Stimulated activated CD4-positive, alpha-beta T cell treated with anti-CD3 and anti-CD28 coated beads, Interleukin-1b, Interleukin-23, amount 100 ng/mL, for 1 hour (primary cell): ENCODE measurements at places on chromosomes 2 and 18.

DNA sequence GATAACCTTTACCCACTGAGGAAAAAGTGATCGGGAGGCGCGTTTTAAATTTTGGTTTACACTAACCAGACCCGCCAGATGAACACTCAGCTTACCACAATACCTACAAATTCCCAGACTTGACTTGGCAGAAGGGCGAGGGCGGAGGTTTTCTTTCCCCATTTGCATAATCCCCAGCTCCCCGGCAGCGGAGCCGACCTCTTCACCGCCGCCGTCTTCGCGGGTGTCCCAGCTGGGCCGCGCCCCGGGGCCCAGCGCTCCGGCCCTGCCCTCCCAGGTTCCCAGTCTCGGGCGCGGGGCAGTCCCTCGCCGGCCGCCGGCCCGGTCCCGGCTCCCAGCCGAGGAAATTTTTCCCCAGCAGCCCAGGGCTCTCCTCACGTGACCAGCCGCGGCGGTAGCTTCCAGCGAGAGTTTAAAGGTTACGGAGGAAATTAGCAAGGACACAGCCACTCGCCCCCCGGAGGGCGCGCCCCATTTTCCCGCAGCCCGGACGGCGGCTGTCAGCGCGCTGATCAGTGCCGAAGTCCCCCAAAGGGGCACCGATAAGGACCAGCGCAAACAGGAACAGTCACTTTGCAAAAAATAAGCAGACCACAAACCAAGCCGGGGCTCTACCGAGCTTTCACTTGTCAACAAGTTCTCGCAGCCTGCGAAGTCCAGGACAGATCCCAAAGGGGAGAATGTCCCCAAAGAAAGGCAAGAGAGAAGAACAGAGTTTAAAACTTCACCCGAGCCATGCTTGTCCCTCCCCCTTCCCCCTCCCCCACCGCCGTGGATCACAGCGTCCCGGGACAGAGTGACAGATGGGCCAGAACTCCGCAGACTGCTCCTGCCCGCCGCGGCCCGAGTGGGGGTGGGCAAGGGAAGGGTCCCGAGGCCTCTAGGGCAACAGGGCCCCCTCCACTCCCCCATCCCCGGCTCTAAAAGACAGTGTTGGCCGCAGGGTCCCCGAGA is 1.3 kb upstream of the PRKCE start:
- peak; percentile 49 for DNase-seq

DNA sequence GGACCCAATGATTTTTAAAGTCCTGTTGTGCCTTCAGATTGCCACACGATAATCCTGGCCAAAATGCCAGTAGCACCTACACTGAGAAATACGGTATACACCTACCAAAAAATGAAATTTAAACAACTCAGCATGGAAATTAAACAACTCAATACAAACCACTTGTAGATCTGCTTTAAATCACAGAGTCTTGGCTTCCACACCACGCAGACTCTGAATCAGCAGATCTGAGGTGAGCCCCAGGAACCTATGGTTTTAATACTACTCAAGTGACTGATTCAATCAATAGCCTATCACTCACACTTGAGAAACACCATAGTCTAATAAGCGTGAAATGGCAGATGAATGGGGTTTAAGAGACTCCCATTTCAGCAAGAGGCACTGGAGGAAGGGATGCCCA is 46.9 kb downstream of the MAP4K3 start:
- DNase-seq = no peak

DNA sequence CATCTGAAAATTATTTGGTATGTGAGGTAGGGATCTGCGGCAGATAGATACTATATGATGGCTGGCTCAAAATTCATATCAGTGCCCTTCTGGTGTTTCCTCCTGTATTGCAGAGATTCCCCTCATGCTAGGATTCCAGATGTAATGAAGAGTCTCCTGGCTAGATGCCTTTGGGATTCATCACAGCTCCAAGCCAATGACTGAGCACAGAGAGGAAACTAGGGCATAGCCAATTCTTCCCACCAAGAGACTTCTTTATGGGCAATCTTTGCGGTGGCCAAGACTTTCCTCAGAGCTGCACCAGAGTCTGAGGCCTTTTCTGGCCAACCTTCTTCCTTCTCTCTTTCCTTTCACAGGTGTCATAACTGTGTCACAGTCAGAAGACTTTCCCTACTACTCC is 25.5 kb upstream of the CIB4 start:
- DNase-seq = no peak

DNA sequence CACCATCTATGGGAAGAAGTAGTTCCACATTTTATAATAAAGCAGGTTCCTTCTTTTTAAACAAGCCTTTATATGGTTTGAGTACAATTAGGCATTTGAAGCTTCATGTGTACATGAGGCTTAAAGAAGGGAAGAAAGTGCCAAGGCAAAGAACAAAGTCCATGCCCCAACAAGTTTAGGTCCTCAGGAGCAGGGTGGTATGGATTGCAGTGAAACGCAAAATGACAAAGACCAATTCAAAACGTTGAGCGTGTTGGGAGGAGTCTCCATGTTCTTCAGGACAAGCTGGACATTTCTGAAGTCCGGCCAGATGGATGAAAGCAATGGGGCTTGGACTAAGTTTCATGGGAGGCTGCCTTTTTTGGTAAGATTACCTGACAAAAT is 78.8 kb upstream of the FZD5 start:
- DNase-seq = no peak

DNA sequence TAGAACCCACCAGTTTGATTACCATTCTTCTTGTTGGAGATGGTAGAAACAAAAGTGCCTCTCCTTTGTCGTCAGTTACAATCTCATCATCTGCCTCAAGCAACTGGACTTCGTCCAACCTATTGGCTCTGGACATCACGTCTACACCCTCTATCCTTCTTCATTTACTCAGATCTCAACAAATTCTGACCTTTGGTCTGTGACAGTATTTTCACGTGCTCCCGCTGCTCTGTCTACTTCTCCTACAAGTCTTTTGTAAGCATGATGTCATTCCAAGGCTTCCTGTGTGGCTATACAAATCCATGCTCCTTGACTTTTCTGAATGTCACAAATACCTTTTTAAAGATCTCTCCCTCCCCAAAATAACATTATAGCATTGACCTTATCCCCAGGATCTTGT is 43.0 kb upstream of the PID1 start:
- DNase-seq = no peak

GRCh38 chr2:65175894-65176530 is 46.1 kb upstream of the RAB1A start:
- no peak for DNase-seq

GRCh38 chr2:127768775-127769479 is 42.0 kb downstream of the WDR33 start:
- DNase-seq = no peak

DNA sequence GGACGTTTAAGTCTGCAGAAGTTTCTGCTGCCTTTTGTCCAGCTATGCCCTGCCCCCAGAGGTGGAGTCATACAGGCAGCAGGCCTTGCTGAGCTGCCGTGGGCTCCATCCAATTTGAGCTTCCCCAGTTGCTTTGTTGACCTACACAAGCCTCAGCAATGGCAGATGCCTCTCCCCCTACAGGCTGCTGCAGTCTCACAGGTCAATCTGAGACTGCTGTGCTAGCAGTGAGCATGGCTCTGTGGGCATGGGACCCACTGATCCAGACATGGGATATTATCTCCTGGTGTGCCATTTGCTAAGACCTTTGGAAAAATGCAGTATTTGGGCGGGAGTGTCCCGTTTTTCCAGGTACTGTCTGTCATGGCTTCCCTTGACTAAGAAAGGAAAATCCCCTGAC is 726.0 kb downstream of the ERBB4 start:
- no peak for DNase-seq

DNA sequence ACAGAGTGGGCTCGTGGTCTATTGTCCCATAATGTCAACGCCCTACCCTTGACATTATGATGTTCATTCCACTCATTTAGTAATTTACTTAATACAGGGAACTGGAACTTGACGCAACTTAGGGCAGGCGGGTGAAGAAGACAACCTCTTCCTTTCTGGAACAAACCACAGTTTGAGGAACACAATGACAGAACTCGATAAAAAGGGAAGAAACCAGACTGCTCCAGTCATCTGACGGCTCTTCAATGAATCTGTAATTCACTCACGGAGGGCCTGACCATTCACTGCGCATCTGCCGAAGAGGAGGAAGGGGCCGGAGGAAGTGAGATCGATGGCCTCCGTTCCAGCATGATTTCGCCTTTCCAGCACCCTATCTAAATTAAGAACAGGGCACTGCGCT is 83.2 kb downstream of the BCL2 start:
- DNase-seq = no peak

DNA sequence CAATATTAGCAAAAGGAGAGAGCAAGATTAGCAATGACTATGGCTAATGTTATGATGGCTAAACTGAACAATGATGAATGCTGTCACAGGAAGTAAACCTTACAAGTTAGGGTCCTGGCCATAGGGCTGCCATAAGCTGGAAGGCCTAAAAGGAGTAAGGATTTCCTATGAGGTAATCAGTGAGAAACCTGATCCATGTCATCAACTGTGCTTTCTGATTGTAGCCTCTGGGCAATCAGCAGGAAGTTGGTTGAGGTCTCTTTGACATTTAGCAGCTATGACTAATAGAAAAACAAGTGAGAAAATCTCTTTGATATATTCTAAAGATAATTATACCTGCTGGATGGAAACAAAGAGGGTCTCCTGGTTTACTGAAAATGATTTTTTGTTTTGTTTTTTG is 193.0 kb downstream of the RAB3GAP1 start:
- no peak for DNase-seq

- no peak for DNase-seq
Measured at GRCh38 chr2:98898423-98898841, 37.6 kb downstream of the CRACDL start.

GRCh38 chr2:196242131-196242620 is 70.8 kb upstream of the STK17B start:
- no peak for DNase-seq

DNA sequence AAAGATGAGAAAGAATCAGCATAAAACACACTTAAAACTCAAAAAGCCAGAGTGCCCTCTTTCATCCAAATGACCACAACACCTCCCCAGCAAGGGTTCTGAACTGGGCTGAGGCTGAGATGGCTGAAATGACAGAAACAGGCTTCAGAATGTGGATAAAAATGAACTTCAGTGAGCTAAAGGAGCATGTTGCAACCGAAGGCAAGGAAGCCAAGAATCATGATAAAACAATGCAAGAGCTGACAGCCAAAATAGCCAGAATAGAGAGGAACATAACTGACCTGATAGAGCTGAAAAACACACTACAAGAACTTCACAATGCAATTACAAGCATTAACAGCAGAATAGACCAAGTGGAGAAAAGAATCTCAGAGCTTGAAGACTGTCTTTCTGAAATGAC is 12.2 kb upstream of the PSMA8 start:
- DNase-seq = no peak

- DNase-seq = no peak
Measured at GRCh38 chr18:77524909-77525308, 275.3 kb downstream of the GALR1 start.

DNA sequence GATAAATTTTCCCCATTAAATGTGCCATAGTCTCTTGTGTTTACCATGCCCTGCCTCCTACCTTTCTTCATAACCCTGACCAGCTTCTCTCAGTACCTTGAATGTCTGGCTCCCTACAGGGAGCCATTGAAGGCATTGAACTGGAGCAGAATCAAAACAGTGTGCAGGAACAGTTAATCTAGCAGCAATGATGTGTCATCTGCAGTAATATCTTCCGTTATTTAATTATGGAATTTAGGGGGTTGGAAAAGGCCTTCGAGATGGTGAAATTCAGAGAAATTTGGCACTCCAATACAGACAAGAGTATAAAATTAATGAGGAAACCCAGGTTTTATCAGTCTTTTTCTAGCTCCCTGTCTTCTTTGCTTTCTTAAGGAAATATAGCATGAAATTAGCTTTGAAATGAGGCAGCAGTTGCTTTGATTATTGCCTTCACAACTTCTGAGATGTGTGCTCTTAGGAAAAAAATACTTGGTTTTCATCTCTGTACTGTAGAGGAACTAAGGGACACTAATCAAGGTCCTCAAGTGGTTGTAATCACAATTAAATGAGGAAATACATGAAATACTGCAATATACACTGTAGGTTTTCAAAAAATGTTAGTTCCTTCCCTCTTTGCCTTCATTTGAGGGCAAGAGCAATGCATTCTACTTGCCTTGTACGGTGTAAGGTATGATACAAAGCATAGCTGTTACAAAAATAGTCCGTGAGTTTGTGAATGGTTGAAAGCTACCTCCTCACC is 369.1 kb downstream of the SETBP1 start:
- DNase-seq = no peak

- no peak for DNase-seq
Measured at GRCh38 chr18:10201659-10202058, 252.8 kb upstream of the APCDD1 start.

GRCh38 chr2:130884503-130884902 is 47.8 kb downstream of the ARHGEF4 start:
- no peak for DNase-seq

GRCh38 chr2:42124011-42124785 is 45.0 kb upstream of the EML4 start:
- DNase-seq = no peak

- no peak for DNase-seq
Measured at GRCh38 chr2:161136696-161137324, 23.4 kb upstream of the TANK start.

GRCh38 chr2:80292474-80292873 is 12.1 kb downstream of the LRRTM1 start:
- DNase-seq = no peak

- DNase-seq = no peak
Measured at GRCh38 chr2:140791802-140792201, 1339.0 kb downstream of the LRP1B start.

- DNase-seq = no peak
Measured at GRCh38 chr2:171249689-171250088, 89.0 kb upstream of the TLK1 start.

- DNase-seq = no peak
Measured at GRCh38 chr2:86617738-86618137, 5.9 kb downstream of the RNF103 start.

DNA sequence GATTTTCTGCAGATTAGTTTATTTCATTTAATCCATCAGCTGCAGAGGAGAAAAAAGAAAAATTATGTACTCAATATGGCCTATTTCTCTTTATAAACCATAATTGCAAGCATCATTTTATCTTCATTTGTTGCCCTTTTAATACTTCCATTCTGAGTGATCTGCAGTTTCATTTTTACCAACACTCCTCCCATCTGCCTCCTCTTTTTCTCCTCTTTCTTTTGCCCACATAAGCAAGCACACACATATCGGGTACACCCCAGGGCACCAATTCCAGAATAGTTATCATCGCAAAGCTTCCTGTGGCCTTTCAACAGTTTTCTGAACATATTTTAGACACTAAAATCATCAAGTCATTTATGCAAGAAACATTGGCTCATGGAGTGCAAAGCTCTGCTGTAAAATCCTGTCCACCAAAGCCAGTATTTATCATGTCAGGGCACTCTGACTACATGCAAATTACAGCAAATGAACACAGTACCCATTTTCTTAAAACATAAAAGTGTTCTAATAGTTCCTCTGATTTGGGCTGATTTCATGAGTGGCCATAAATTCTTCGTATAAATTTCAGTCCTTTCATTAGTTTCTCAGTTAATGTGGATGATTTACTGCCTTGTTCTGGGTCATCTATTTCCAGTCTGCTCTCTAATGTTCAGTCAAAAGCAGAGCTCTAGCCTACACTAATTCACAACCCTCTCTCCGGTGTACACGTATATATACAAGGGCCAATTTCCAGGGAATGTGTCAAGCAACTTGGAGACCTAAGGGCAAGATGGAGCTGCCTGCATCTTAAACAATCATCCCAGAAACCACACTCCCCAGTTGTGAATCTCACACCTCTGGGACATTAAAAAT is 281.3 kb downstream of the STK39 start:
- no peak for DNase-seq

GRCh38 chr2:132766573-132766972 is 96.6 kb upstream of the LYPD1 start:
- DNase-seq = no peak

GRCh38 chr2:28390746-28391563 is 1.7 kb upstream of the FOSL2 start:
- no peak for DNase-seq
